ENCODE measurements at places on chromosomes 13 and 19.
A peak's percentile ranks its signal among the peaks of the same experiment; 100 is the strongest.

GRCh38 chr13:100976993-100977392, 302.4 kb upstream of the TMTC4 start:
- no peak overlapping the region for H3K4me3 ChIP-seq
- no peak for DNase-seq
- no peaks in the 10 kb centered on the region for H3K36me3 ChIP-seq
- H3K4me1 ChIP-seq, result no peaks in the 10 kb centered on the region

DNA sequence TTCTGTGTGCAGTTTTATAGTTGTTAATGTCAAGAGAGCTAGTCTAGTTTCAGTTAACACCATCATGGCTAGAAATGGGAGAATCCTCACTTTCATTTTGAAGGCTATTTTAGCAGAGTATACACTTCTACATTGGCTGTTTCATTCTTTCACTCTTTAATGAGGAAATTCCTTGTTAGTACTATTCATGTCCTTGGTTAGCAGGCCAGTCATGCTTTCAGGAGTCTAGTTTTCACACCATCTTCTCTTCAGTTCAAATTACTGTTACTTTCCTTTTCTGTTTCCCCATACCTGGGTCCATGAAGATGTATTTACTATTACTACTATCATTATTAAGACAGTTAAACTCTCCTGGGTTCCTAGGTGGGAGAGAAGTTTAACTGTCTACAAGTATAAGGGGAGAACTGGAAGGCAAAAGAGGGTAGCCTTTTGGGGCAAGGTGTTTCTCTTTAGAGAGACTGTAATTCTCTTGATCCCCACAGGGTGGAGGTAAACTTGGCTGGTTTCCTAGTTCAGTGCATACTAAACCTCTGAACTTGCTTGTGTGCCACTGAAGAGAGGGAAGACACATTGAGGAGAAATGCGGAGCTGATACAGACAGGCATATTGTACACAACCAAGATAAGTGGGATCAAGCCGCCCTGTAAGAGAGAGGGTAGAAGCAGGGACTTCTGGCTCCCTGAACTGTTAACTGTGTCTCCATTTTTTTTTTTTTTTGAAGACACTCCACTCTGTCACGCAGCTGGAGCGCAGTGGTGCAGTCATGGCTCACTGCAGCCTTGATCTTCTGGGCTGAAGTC, 41.3 kb upstream of the IGFL4 start:
- no peaks in the 10 kb centered on the region for H3K36me3 ChIP-seq
- peak; percentile 75 for DNase-seq
- H3K4me3 ChIP-seq, result no peak overlapping the region
- H3K27ac ChIP-seq, result no peak overlapping the region
- peaks cover 4% of the 10 kb centered on the region for H3K27me3 ChIP-seq

- no peak for DNase-seq
- no peaks in the 10 kb centered on the region for H3K36me3 ChIP-seq
Measured at GRCh38 chr13:100773429-100773828, 98.8 kb upstream of the TMTC4 start.

- H3K4me3 ChIP-seq, result no peak overlapping the region
- DNase-seq, result no peak
- no peaks in the 10 kb centered on the region for H3K27me3 ChIP-seq
- H3K36me3 ChIP-seq, result no peaks in the 10 kb centered on the region
- no peaks in the 10 kb centered on the region for H3K4me1 ChIP-seq
- H3K27ac ChIP-seq, result no peak overlapping the region
Measured at GRCh38 chr13:77113496-77113895, 86.5 kb upstream of the FBXL3 start.

GRCh38 chr19:35162471-35163326, 8.2 kb downstream of the FXYD5 start:
- H3K4me1 ChIP-seq, result no peaks in the 10 kb centered on the region
- no peaks in the 10 kb centered on the region for H3K36me3 ChIP-seq
- no peak overlapping the region for H3K27ac ChIP-seq
- H3K4me3 ChIP-seq, result no peak overlapping the region
- H3K27me3 ChIP-seq, result no peaks in the 10 kb centered on the region

DNA sequence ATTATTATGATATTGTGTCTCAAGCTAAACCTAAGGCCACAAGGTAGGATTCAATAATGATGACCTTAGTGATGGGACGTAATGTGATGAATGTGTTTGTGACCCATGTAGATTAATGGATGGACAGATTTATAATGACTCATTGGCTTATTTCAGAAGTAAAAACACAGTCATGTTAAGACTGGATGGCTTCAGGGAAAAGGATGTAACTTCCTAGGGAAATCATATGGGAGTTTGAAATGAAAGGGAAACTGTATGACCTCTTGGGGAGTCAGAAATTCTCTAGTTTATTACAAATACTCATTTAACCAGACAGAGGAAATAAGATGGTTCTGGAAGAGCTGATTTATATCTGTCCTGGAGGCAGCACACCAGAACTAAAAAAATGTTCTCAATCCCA, 2.9 kb downstream of the EDNRB start:
- no peak overlapping the region for H3K4me3 ChIP-seq
- H3K4me1 ChIP-seq, result peaks cover 7% of the 10 kb centered on the region
- no peak for DNase-seq
- no peak overlapping the region for H3K27ac ChIP-seq

GRCh38 chr13:47413112-47413511, 516.3 kb upstream of the HTR2A start:
- H3K27ac ChIP-seq, result no peak overlapping the region
- H3K36me3 ChIP-seq, result no peaks in the 10 kb centered on the region
- DNase-seq, result no peak
- no peaks in the 10 kb centered on the region for H3K4me1 ChIP-seq
- H3K4me3 ChIP-seq, result no peak overlapping the region

DNA sequence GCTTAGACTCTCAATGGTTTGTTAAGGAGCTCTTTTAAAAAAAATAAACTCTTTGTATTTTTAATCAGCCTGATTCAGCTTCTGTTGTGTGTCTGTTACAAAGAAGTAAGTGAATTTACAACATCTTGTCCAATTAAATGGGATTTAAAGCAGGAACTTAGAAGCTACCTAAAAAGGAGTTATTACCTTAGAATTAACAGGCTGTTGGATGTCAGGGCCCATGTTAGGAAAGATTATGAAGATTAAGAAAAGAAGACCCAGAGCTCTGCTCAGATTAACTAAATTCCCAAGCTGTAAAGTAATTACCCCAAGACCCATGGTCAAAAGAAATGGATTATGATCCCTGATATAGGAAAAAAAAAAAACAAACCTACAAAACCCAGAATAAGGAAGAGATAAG, 44.1 kb upstream of the ZNF780A start:
- H3K36me3 ChIP-seq, result no peaks in the 10 kb centered on the region
- DNase-seq, result no peak
- no peaks in the 10 kb centered on the region for H3K27me3 ChIP-seq
- no peak overlapping the region for H3K27ac ChIP-seq
- no peaks in the 10 kb centered on the region for H3K4me1 ChIP-seq
- H3K4me3 ChIP-seq, result no peak overlapping the region

GRCh38 chr13:80577926-80578670, 237.2 kb upstream of the SPRY2 start:
- no peak for DNase-seq
- no peaks in the 10 kb centered on the region for H3K27me3 ChIP-seq
- H3K4me3 ChIP-seq, result no peak overlapping the region
- H3K4me1 ChIP-seq, result no peaks in the 10 kb centered on the region
- no peak overlapping the region for H3K27ac ChIP-seq

DNA sequence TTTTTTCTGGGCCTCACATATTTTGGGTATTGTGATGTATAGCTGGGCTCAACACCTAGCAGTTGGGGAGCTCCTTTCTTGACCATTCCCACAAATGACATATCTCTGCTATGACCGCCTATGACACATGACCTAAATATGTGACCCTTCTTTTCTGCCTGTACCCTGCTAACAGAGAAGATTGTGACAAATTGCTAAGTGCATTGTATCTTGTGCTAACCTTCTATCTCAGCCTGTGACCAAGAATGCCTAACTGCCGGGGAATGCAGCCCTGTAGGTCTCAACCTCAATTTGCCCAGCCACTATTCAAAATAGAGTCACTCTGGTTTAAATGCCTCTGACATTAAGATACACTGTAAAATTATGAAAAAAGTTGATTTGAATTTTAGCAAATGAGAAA, 6.8 kb upstream of the ZNF429 start:
- H3K4me1 ChIP-seq, result no peaks in the 10 kb centered on the region
- no peak overlapping the region for H3K4me3 ChIP-seq
- H3K36me3 ChIP-seq, result no peaks in the 10 kb centered on the region
- H3K27me3 ChIP-seq, result no peaks in the 10 kb centered on the region

DNA sequence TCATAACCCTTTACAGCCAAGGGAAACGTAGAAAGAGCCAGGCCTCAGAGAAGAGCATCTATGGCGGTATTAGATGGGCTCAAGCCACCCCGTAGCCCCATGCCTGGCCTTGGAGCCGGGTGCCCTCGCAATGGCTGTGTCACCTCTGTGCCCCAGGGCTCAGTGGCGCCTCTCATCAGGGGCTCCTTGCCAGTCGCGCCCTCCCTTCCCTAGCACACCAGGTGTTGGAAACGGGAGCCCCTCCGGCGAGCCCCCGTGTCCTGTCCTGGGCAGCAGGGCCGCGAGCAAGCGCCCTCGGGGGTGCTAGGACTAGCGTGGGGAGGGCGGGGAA, 453 bp downstream of the ZNF256 start:
- peaks cover 3% of the 10 kb centered on the region for H3K36me3 ChIP-seq
- no peaks in the 10 kb centered on the region for H3K27me3 ChIP-seq
- peaks cover 9% of the 10 kb centered on the region for H3K4me1 ChIP-seq
- H3K27ac ChIP-seq, result peak overlapping the region; percentile 90

- H3K36me3 ChIP-seq, result no peaks in the 10 kb centered on the region
- H3K27me3 ChIP-seq, result no peaks in the 10 kb centered on the region
- peak within 1 kb of the TSS; percentile 29 for H3K4me3 ChIP-seq
Measured at GRCh38 chr19:7636691-7637373, at the start of gene STXBP2. TSS of gene STXBP2 (plus strand) at chr19:7637110. CDS start at chr19:7637150, 40 bp downstream.

- peak overlapping the region; percentile 47 for H3K4me3 ChIP-seq
- no peak overlapping the region for H3K27ac ChIP-seq
- peak; percentile 88 for DNase-seq
- no peaks in the 10 kb centered on the region for H3K4me1 ChIP-seq
- no peaks in the 10 kb centered on the region for H3K36me3 ChIP-seq
Measured at GRCh38 chr19:39506944-39507714, 7.8 kb upstream of the SELENOV start.

GRCh38 chr19:7500811-7501450, 12.1 kb upstream of the PEX11G start:
- H3K27me3 ChIP-seq, result peaks cover 55% of the 10 kb centered on the region
- H3K4me1 ChIP-seq, result peaks cover 6% of the 10 kb centered on the region
- DNase-seq, result no peak
- H3K4me3 ChIP-seq, result peak overlapping the region; percentile 27

DNA sequence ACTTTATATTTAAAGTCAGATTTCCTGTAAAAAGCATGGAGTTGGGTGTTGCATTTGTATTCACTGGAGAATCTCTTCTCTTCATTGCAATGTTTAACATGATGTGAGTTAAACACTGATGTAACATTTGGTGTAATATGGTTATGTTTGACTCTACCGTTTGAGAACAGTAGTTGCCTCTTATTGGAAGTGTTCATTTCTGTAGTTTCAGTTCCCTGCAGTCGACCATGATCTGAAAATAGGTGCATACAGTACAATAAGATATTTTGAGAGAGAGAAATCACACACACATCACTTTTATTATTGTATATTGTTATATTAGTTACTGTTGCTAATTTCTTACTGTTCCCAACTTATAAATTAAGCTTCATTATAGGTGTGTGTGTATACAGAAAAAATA, 105.2 kb upstream of the SPACA7 start:
- H3K4me1 ChIP-seq, result no peaks in the 10 kb centered on the region
- DNase-seq, result no peak
- no peak overlapping the region for H3K4me3 ChIP-seq
- H3K27me3 ChIP-seq, result no peaks in the 10 kb centered on the region

DNA sequence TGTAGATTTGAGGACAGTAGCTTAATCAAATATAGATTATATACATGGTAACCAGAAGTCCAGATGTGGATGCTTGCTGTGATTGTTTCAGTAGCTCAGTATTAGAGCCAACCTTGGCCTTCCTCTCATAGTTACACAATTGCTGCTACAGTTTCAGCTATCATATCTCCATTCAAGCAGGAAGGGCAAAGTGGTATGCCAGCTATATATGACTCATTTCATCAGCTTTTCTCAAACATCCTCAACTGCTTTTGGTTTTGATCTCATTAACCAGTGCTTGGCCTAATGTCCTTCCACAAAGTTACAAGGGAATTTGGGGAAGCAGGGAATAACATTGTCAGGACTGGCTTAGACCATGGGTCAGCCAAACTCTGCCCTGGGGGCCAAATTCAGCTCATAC, 73.0 kb upstream of the MAB21L1 start:
- no peaks in the 10 kb centered on the region for H3K4me1 ChIP-seq
- no peak overlapping the region for H3K27ac ChIP-seq
- no peaks in the 10 kb centered on the region for H3K27me3 ChIP-seq

DNA sequence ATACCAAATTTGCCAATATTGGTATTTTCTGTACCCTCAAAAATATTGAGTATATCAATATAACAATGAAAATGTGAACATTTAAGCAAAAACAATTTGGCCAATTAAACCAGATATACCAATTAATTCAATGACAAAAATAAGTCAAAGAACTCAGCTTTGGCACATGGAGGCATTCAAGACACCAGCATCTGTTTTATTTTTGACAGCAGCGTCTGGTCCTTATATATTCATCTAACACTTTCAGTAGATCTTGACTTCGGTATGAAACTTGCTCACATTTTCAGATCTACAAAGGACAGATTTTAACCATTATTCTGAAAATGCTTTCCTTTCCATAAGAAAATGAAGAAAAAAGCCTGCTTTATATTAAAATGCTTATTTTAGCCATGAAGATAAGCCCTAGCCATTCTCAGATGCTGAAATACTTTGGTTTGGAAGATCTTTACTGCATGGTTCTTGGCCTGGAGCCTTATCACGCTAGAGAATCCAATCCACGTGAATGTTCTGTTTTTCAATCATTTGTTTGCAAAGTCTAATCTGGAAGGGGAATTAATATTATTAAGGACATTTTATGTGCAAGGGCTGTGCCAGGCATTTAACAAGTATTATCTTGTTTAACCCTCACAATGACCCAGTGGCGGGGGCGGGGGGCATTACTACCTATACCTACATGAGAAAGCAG, 132.2 kb downstream of the DLEU7 start:
- H3K27ac ChIP-seq, result no peak overlapping the region
- peaks cover 32% of the 10 kb centered on the region for H3K4me1 ChIP-seq
- DNase-seq, result no peak
- no peak overlapping the region for H3K4me3 ChIP-seq

GRCh38 chr13:27918041-27918917, 1.5 kb upstream of the PDX1 start:
- H3K4me1 ChIP-seq, result peaks cover 9% of the 10 kb centered on the region
- H3K36me3 ChIP-seq, result no peaks in the 10 kb centered on the region
- H3K4me3 ChIP-seq, result no peak overlapping the region
- no peak overlapping the region for H3K27ac ChIP-seq
- peaks cover 100% of the 10 kb centered on the region for H3K27me3 ChIP-seq

Measured in cardiac muscle cell (in vitro differentiated cells and primary cell).